ENCODE measurements at places on chromosomes 1 and 21.

DNA sequence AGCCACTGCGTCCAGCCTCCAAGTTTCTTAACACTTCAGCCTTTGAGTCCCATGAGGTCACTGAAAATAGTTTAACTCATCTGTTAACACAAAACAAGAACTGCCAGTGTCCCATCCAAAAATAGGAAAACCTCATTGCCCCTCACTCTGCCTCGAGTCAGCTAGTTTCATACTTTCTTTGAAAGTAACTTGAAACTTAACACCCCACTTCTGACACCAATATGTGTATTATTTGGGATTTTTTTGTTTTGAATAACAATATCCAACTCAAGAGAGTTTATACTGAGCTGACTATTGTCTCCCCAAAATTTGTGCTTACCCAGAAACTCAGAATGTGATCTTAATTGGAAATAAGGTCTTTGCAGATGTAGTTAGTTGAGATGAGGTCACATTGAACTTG is 16.9 kb upstream of the PIK3CD start:
- no peak for DNase-seq

DNA sequence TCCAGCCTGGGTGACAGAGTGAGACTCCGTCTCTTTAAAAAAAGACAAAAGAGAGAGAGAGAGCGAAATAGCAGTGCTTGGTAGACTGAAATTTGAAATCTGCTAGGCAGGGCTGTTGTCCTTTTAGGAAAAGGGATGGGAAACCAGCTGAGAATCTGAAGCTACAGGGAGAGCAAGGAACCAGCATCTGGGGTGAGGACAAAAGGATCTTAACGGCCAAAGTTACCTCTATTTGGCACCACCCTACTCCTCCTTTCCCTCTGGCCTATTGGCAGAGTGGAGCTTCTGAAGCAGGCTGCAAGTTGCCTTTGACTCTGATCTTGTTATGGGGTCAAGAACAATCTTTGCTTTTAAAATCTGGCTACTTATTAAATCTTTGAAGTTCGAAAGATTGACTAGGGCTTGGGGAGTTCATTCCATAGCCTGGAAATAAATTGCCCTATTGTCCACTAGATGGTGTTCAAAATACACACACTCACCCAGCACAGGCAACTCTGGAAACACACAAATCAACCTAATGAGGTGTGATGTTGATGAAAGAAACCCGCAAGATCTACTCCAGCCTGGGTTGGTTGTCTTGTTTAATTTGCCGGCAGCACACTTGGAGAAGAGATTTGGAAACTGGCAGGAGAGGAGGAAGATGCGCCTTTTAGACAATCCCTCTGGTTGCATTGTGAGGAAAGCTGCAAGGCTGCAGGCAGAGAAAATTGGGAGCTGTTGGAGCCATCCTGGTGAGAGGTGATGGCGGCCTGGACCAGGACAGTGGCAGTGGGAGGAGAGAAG is 16.5 kb upstream of the PARP1 start:
- no peak for DNase-seq

DNA sequence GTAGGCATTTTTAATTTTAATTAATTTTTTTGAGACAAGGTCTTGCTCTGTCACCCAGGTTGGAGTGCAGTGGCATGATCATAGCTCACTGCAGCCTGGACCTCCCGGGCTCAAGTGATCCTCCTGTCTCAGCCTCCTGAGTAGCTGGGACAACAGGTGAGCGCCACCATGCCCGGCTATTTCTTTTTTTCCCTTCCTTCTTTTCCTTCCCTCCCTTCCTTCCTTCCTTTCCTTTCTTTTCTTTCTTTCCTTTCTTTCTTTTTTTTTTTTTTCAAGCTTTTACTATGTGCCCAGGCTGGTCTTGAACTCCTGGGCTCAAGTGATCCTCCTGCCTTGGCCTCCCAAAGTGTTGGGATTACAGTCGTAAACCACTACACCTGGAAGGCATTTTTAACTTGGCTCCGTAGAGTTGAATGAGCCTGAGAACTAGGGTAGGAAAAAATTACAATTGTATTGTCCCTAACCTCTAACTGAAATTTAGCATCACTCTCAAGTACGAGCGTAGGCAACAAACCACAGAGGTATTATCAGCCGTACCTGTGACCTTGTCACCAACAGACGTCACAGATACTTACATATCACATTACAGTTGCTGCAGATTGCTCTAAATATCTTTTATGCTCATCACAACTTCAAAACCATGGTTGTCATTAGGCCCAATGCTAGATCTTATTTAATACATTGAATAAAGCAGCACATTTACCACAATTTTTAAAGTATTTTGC is 8.0 kb downstream of the RUNX3 start:
- DNase-seq = no peak

- no peak for DNase-seq
These were observed 10.2 kb downstream of the KLHL21 start for GRCh38 chr1:6592441-6592840.

DNA sequence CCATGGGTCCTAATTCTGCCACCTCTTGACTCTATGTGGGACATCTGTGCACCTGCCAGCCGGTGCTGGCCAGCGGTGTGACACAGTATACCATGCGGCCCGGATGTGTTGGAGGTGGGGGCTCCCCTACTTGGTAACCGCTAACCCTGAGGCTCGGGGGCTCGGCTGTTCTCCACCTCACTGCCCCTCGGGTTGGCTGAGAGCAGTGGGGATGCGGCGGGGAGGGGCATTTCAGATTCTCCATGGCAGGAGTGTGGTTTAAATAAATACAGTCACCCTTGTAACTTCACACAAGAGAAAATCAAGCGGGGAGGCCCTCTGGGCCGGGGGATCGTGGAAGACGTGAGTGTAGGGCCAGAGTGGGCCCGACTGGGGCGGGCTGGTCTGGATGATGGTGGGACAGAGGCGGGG is 11.0 kb downstream of the KRTAP10-1 start:
- no peak for DNase-seq

GRCh38 chr1:30129001-30129408 is 594.4 kb downstream of the MATN1 start:
- DNase-seq = no peak

DNA sequence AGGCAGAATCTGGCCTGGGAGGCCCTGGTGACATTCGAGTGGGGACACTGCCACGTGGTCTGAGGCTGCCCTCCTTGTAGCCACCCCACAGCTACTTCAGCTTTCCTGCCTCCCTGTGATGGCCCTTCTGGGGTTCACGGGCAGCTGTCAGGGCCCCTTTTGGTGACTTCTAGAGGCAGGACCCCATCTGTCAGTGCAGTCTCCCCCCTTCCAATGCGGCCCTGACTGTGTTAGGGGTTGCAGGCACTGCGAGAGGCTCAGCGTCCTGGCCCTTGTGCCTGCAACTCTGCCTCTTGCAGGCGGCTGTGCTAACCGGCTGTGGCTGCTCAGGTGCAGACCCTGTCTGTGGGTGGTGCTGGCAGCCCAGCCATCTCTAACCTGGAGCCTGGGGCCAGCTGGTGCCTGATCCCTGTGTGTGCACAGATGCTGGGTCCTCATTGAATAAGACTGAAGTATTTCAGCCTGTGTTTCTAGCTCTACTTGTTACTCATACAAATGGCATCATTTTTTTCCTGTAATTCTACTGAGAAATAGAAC is 62.2 kb downstream of the S100B start:
- no peak for DNase-seq

DNA sequence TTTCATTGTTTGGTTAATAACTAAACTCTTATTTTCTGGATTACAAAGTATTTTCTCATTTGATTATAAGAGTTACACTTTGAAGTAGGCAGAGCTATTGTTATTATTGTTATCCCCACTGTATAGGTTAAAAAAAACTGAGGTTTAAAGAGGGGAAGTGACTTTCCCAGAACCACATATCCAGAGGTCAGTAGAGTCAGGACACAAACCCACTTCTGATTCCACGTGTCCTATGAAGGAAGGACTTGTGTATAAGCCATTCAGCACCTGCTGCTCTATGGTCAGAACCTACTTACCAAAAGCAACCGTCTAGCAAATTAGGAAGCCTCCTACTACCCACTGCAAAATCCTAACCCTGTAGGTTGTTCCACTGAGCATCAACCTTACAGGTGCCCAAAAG is 291.3 kb downstream of the TM2D1 start:
- DNase-seq = no peak

GRCh38 chr21:40765811-40766210 is 81.1 kb downstream of the DSCAM start:
- no peak for DNase-seq

DNA sequence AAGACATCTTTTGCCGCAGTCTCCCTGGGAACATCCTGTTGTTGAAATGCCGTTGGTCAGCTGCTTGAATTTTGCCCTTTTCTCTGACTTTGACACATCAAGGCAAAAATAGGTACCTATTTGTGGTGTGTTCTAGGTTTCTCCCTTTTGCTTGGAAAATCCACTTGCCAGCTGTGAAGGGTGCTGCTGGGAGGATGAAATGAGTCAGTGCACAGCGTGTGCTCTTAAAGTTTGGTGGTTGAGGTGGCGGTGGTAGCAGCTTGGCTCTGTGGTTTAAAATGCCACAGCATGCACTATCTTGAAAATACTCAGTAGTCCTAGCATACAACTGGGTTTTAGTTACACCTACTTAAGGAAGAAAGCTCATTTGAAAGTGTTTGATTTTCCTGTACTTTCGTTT is 183.8 kb downstream of the DHRS3 start:
- DNase-seq = no peak

Data from activated naive CD4-positive, alpha-beta T cell (primary cell).